SW 1271 (cell line): ENCODE measurements at places on chromosomes 2 and 18.

GRCh38 chr2:175929850-175930249 lies 72.2 kb downstream of the LNPK start:
- no peak for DNase-seq

DNA sequence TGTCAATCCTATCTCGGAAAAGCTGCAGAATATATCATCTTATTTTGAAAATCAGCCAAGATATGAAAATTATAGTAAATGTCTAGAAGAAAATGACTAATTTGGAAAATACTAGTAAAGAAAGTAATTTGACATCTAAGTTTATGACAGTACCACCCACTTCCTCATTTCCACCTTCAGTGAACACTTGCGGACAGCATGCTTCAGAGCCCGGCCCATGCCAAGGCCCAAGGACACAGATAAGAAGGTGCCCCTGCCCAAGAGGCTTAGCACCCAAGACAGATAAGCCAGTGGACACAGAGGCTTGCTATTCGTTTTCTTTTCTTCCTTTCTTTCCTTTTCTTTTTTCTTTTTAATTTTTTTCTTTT lies 4.8 kb upstream of the KCNG2 start:
- DNase-seq, result no peak

DNA sequence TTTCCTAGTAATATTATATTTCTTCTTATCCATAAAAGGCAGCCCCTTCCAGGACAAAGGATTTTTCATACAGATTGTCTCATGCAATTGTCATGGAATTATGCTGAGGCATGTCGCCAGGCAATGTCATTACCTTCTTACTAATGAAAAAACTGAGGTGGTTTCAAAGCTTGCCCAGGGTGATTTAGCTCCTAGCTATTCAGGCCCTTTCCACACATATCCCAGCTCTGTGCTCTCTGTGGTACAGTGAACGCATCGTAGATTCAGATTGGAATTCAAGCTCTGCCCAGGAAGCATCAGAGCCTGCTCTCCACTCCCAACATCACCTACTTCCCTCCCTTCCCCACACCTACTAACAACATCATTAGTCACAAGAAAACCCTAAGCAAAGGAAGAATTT lies 60.1 kb downstream of the ATP8B1 start:
- DNase-seq, result no peak

DNA sequence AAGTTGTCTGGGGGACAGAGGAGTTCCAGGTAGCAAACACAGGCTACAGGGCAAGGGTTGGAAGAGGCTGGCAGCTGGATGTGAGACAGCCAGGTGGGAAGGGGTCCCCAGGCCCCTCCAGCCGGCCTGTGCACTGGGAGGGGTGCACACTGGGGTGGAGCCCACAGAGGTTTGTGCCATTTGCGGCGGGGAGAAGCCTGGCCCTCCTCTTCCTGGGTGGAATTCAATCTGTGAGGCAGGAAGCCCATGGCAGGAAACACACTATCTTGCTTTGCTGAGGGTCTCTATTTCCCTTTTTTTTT lies 63.3 kb downstream of the PXDN start:
- DNase-seq, result no peak

- DNase-seq, result no peak
Measured at GRCh38 chr2:59653164-59653563, 900.3 kb downstream of the BCL11A start.

GRCh38 chr2:39156846-39157245 lies 36.0 kb upstream of the SOS1 start:
- no peak for DNase-seq

DNA sequence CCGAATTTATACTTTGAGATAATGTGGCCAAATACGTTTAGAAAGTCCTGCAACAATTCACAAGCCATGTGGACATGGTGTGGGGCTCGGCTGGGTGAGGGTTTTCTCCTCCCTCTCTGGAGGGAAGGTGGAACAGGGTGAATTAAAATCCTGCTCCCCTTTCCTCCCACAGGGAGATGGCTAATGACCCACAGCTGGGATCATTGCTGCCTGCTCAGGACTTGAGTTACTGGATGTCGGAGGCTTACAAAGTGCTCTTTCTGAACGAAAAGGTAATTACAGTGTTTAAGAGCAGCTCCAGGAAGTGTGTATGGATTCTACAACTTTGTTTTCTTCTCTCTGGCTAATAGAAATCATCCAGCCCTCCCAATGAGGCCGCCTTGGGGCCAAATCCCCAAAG lies 97.9 kb upstream of the ALKAL2 start:
- DNase-seq, result no peak

DNA sequence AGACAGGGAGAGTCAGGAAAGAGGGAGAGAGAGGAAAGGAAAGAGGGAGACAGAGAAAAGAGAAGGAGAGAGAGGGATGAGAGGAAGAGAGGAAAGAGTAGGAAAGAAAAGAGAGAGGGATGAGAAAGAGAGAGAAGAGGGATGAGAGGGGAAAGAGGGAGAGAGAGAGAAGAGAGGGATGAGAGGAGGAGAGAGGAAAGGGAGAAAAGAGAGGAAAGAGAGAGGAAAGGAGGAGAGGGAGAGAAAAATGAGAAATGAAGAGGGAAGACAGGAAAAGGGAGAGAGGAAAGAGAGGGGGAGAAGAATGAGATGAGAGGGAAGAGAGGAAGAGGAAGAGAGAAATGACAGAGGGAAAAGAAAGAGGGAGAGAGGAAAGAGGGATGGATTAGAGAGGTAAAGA lies 207.0 kb upstream of the SKOR2 start:
- no peak for DNase-seq

DNA sequence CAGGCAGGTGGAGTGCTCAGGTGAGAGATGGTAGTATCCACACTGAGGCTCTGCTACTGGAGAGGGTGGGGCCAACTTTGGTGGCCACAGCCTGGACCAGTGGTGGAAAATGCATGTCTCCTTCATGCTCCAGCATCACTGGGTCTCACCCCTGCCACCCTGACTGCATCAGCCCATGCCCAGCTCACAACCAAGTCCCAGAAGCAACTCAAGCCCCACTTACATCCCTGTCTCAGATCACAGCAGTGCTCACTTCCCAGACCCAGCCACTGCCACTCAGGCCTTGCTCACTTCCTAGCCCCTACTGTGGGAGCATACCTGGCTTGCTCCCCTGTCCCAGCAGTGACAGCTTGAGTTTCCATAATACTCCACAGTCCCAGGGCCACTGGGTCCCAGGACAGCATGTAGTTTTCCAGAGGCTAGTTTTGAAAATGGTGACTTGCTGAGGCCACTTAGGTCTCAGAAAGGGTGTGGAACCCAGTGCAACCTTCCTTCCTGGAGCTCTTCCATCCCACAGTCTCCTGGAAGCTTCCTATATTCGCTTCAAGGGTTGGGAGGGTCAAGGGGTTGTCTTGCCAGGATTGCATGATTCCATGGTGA lies 58.8 kb downstream of the GPC1 start:
- no peak for DNase-seq

DNA sequence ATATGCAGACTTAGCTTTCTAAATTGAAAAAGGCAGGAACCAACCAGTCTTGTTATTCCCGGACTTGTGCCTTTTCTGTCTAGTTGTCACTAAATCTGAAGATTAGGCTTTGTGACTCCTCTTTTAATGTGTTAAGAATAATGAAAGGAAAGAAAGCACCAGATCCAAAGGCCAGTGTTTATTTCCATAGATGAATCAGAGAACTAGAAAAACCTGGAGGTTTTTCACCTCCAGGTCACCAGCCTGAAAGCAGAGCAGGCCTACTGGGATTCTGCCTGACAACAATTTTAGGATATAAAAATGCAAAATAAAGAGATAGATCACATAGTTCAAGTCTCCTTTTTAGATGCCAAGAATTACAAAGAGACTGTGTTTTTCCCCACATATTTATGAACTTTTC lies 160.4 kb downstream of the GULP1 start:
- DNase-seq, result no peak

GRCh38 chr2:227079726-227080125 lies 84.3 kb downstream of the COL4A4 start:
- no peak for DNase-seq

DNA sequence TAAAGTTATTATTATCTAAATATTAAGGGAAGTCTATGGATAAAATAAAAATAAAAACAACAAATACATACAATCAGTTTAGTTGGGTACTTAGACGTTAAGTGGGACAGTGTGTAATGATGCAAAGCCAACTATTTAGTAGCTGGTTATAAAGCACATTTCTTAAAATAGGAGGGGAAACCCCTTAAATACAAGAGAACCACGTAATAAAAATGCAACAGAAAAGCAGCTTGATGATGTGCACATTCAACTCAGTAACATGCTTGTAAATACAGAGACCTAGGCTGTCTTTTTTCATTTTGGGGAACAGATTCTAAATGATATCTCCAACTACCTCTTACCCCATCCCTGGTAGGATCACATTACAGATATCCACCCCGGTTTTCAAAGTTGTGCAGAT lies 134.3 kb upstream of the AQP4 start:
- DNase-seq, result no peak

GRCh38 chr2:102772659-102773058 lies 10.8 kb downstream of the TMEM182 start:
- no peak for DNase-seq

DNA sequence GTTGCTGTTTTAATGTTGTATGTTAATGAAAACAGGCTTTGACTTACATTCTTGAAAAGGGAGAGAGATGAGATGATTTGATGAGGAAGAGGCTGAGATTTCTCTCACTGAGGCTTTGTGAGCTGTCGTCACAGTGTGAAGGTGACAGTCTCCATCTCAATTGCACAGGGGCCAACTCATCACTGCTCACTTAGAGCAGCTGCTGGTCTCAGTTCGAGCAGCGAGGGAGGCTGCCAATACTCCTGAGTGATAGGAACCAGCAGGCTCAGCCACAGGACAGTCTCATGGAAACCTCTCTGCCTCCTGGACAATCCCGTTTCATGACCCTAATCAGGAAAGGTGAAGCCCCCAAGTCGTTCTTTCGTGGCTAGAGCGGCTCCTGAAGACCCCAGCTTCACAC lies 170.7 kb upstream of the SOX11 start:
- DNase-seq, result no peak

DNA sequence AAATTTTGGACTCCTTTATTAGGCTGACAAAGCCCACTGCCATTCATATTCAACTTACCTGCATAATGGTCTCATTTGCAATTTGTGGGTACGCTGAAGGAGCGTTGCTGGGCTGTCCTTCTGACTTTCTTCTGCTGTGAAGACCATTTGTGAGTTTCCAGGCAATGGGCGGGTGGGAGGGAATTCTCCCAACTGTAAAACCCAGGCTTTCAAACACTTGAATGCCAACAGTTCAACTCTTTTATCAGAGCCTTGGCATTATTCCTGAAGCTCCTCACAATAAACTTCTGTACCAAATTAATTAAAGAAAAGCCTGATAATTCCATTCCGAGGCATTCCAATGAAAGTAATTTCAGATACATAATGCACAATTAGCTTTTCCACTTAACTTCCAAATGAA lies 35.2 kb upstream of the GPR39 start:
- no peak for DNase-seq

GRCh38 chr2:101985101-101985792 lies 6.5 kb upstream of the IL1R2 start:
- no peak for DNase-seq

- DNase-seq, result no peak
Measured at GRCh38 chr2:73707058-73707457, 30.1 kb downstream of the TPRKB start.

DNA sequence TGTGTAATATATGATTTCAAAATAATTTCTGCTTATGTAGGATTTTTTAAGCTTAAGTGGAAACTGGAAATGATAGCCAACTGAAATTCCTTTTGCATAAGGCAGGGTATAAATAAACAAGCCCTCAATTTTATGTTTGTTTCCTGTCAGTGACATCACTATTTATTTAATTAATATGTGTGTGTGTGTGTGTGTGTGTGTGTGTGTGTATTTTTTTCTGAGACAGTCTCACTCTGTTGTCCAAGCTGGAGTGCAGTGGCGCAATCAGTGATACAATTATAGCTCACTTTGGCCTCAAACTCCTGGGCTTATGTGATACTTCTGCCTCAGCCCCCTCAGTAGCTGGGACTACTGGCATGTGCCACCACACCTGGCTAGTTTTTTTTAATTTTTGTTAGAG lies 29.3 kb upstream of the CYP20A1 start:
- DNase-seq, result no peak

DNA sequence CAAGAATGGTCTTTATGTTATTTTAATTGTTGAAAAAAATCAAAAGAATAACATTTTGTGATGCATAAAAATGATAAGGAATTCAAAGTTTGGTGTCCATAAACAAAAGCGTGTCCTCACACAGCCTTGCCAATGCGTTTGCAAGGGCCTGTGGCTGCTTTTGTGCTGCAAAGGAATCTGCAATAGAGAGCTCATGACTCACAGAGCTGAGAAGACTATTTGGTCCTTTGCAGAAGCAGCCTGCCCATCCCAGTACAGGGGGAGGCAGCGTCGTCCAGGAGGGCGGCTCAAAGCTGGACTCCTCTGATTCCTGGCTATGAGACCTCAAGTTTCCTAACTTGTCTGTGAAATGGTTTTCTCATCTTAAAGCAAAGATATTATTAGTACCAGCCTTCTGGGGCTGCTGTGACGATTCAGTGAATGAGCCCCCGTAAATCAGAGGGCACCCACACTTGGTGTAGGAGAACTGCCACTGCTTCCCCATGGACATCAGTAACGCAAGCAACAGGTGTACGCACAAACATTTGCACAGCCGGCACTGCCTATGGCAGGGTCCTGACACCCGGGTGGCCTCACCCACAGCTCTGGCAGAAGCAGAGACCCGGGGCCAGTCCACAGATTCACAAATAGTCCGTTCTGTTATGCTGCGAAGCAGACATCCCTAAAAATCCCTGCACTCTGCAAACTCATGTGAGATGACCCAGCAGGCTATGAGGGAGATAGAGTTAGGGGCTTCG lies 70.6 kb upstream of the ASAP2 start:
- DNase-seq, result no peak

GRCh38 chr2:190339394-190339793 lies 4.0 kb upstream of the INPP1 start:
- no peak for DNase-seq

GRCh38 chr2:49296107-49296867 lies 142.0 kb upstream of the FSHR start:
- DNase-seq, result no peak

- DNase-seq, result no peak
Measured at GRCh38 chr2:138210487-138210886, 246.2 kb downstream of the HNMT start.

- no peak for DNase-seq
Measured at GRCh38 chr2:46353509-46353908, 56.3 kb downstream of the EPAS1 start.

DNA sequence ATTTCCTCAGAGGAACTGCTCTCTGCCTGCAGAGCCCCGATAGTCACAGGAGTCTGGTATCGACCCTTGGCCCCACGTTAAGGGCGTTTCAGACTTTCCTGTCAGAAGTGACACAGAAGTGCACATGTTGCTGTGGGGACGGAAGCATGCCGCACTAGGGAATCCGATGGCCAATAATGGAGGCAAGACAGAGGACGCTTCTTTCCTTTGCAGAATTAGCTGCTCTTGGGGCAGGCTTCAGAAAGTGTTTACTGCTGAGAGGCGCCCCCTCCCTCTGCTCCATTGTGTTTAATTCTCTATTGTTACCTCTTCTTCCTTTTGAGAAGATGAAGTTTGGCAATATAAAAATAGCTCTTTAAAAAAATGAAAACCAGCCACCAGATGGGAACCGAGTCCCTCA lies 118.6 kb upstream of the EML6 start:
- DNase-seq, result no peak

GRCh38 chr2:177568390-177568789 lies 175.8 kb downstream of the AGPS start:
- DNase-seq, result no peak
